Body of pancreas (tissue), 4 donors: ENCODE measurements at places on chromosomes 4 and X.

DNA sequence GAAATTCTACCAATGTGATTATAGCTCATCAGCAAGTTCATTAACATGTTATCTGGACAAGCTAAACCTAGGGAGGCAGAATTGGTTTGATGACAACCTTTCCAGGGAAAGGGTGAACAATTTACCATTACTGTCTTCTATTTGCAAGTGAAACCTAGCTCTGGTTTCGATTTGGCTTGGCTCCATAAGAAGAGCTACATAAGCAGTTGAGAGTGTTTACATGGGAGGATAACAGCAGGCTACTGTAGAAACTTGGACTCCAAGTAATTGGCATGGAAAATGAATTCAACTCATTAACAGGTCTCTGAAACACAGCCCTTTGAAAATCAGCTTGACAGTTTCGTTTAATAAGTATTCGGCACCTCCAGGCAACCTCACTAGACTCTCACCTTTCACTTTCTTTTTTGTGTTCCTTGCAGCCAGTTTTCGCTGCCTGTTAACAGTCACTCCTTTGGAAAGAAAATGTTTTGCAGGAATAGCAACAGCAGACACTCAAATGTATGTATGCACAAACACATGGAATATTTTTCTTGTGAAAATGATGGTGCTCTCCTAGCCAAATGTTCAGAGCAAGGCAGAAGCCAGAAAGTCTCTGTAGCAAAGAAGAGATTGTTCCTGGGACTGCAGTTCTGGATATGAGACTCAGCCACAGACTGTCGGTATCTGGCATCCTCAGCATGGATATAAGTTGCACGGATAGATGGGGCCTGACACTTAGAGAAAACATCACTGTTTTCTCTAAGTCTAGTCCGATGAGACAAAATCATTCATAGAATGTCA, 27.5 kb downstream of the POU3F4 start:
- no peak for DNase-seq

DNA sequence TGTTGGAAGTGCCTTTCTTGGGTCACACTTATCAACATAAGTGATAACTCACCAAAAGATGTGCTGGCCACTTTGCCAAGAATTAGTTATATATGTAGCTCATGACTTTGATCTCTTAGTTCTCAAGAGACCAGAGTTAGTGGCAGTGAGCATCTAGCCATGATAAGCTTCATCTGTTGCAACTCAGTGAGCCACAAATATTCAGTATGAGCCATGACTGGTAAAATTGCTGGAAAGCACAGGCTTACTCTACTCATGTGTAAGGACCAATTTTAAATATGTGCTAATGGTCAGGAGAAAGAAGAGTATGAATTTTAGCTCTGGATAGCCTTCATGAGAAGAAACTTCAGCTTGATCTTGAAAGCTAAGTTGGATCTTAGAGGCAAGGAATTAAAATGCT, 59.4 kb upstream of the TLL1 start:
- no peak for DNase-seq

DNA sequence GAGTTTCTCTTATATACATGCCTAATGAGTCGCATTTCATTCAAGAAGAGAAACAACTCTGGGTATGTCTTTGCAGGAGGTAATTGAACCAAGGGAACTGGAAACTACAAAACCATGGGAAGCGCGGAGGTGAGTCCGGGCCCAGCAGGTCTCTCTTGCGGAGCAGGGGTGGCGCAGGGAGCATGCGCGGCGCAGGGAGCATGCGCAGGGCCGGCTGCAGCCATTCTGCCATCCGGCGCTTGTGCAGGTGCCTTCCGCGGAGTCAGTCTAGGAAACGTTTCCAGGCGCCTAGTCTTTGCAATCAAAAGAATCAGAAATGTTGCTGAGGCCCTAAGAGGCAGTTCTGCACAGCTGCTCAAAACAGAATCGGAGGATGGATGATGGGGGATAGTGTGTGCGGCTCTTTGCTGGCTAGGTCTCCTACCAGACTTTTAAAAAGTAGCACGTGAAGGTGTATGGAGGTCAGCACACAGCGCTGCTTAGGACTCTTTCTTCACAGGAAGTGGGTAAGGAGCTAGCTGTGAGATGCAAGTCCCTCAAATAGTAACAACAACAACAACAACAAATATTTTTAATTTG, 433.8 kb upstream of the FAT1 start:
- no peak for DNase-seq

DNA sequence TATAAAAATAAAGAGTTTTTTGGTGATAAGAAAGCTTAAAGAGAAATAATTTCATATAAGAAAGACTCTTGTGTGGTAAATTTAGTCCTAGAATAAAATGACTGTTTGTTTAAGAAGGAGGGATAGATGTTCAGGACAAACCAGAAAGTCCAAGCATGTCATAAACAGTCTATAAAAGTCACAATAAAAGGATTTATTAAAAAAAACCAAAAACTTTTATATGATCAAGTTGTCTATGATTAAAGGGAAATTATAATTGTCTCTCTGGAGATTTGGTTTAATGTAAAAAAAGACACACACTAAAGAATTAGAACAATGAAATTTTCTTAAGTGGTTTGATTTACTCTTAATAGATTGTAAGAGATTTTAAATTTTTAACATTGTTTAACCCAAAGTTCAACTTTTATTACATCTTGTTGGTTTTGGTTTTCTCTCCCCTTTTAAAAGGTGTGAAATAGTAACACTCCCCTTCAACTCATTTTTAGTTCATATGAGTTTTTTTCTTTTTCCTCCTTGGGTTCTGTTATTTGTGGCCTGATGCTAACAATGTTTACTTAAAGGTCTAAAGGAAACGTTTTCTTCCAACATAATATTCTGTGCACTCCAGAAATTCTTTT, 89.7 kb downstream of the PDHA2 start:
- DNase-seq, result no peak

GRCh38 chrX:130435937-130436336, 34.1 kb downstream of the RBMX2 start:
- DNase-seq, result no peak

- DNase-seq, result no peak
Observed at GRCh38 chr4:118112117-118113046, 78.1 kb downstream of the NDST3 start.

- no peak for DNase-seq
Observed at GRCh38 chr4:40856277-40856839, 106.6 kb downstream of the NSUN7 start.

GRCh38 chrX:133177202-133177601, 41.0 kb downstream of the TFDP3 start:
- DNase-seq, result no peak

DNA sequence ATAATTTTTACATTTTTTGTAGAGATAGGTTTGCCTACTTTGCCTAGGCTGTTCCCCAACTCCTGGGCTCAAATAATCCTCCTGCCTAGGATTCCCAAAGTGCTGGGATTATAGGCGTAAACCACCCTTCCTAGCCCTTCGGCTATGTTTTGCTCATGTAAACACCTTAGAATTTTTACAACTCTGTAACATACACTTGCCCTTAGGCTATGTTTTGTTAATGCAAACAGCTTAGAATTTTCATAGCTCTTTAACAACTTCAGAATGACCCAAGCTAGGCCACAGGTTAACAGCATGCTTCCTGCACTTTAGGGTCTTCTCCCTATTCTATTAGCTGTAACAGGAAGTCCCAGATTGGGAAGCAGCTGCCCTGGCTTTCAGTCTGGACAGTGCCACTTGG, 24.2 kb downstream of the KLHL15 start:
- no peak for DNase-seq

- DNase-seq, result peak; percentile 13
Observed at GRCh38 chr4:107931775-107932321, 499 bp downstream of the CYP2U1 start.

DNA sequence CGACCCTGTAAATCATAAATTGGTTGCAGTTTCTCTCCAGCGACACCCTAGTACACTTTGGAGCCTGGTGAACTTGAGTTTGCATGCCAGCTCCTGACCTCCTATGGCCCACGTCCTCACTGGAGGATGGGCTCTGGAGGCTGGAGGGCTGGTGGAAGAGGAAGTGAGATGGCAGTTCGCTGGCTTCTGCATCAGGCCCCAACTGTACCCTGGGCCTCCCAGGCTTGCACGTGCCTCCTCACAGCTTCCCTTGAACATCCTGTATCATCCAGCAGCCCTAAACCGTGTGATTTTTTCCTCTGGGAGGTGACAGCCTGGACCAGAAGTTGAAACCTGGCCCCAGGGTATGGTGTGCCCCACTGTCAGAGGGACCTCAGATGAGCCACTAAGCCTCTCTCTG, 78.5 kb downstream of the HTRA3 start:
- DNase-seq, result no peak

- no peak for DNase-seq
Observed at GRCh38 chrX:30990361-30990760, 81.5 kb downstream of the FTHL17 start.

- DNase-seq, result peak; percentile 56
Observed at GRCh38 chrX:133375615-133376340, 39.5 kb downstream of the GPC4 start.

DNA sequence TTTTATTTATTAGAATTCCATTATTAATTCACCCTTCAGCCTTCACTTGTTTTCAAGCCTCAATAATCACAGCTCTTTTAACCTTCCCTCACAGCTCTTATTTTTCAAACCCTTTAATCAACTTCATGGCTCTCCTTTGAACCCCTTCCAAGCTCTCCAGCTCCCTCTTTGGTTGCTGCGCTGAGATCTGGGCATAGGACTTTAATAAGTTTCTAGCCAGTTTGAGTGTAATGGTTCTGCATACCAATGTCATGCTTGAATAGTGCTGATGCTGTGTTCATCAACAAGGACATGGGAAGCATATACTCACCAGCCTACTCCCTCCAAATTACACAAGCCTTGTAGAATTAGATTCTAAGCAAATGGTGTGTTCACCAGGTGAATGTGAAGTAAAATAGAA, 3.5 kb upstream of the RNF212 start:
- DNase-seq, result no peak

DNA sequence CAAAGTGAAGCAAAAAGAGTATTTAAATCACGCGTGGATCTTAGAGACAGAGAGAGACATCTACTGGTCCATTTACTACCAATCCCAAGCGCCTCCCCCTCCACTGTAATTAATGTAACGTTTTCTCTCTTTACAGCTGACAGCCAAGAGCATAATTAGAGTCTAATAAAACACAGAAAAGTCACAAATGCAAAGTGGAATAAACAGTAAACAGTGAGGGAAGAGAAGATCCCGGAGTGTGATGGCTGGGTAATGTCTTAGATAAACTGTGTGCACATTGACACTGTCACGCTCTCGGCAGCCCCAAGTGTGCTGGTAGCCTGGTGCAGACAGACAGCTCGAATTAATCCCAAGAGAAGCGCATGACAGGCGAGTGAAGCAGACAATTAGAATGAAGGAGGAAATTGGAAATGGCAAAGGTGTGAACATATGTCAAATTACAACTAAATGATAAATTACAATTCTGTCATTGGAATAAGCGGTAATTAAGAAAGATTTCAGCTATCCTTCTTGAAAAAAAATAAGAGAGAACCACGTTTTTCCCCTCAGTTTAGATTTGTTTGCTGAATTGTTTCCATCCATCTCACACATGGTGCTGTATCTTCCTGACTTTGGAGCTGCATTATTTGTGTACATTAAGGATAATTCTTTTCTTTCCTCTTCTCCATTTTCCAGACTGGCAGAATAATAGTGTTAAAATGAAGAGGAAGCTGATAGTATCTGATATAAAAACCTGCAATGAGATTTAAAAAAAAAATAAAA, 100.1 kb downstream of the CXXC4 start:
- DNase-seq, result no peak

- DNase-seq, result no peak
Observed at GRCh38 chrX:97021680-97022079, 138.0 kb downstream of the RPA4 start.

- DNase-seq, result no peak
Observed at GRCh38 chr4:25881193-25881592, 18.4 kb upstream of the SEL1L3 start.

DNA sequence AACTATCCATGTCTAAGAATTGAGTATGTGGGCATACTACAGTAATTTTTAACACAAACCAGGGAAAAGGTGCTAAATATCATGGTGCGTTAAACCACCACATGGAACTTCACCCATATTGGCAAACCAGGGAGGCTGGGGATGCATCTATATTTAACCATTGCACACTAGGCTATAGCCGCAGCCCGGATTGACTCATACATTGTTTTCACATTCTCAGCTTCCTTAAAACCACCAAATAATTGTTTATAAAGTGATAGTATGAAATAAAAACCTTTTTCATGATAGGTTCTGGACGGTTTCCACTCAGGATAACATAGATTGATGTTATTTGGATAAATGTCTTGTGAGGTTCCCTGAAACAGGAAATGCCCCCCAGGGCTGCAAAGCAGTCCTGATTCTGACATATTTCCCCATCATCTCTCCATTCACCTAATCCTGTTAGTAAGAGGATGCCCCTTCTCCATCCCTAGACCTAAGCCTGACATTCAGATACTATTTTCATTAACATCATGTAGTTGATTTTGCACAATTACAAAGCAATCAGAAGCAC, 7.9 kb downstream of the COL25A1 start:
- no peak for DNase-seq

GRCh38 chrX:136738049-136738729, 42.5 kb downstream of the ARHGEF6 start:
- DNase-seq, result no peak

DNA sequence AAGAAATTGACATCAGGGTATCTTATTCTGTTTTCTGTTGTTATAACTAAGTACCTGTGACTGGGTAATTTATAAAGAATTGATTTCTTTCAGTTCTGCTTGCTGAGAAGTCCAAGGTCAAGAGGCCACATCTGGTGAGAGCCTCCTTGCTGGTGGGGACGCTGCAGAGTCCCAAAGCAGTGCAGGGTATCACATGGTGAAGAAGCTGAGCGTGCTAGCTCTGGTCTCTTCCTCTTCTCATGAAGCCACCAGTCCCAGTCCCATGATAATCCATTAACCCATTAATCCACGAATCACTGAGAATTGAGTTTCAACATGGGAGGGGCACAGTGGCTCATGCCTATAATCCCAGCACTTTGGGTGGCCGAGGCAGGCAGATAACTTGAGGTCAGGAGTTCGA, 18.0 kb downstream of the RBMX start:
- no peak for DNase-seq

DNA sequence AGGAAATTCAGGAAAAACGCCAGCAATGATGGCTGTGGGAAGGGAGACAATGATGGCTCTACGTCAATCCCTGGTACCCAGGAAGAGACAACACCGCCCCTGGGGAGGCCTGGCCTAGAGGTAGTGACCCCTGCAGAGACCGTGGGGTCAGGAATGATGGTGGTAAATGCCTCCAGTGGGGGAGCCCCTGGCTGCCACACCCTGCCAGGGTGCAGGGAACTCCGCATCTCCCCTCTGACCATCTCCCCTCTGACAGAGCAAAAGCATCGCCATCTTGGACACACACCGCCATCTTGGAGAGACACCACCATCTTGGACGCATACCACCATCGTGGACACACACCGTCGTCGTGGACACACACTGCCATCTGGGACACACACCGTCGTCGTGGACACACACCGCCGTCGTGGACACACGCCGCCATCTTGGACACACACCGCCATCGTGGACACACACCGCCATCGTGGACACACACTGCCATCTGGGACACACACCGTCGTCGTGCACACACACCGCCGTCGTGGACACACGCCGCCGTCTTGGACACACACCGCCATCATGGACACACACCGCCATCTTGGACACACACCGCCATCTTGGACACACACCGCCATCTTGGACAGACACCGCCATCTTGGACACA, 9.9 kb downstream of the ASMTL start:
- no peak for DNase-seq
